HEK293T (cell line): ENCODE measurements at places on chromosomes 12 and 14.
A peak's percentile ranks its signal among the peaks of the same experiment; 100 is the strongest.

- no peak for DNase-seq
These were observed 246.4 kb downstream of the CACNA1C start for GRCh38 chr12:2299206-2299605.

DNA sequence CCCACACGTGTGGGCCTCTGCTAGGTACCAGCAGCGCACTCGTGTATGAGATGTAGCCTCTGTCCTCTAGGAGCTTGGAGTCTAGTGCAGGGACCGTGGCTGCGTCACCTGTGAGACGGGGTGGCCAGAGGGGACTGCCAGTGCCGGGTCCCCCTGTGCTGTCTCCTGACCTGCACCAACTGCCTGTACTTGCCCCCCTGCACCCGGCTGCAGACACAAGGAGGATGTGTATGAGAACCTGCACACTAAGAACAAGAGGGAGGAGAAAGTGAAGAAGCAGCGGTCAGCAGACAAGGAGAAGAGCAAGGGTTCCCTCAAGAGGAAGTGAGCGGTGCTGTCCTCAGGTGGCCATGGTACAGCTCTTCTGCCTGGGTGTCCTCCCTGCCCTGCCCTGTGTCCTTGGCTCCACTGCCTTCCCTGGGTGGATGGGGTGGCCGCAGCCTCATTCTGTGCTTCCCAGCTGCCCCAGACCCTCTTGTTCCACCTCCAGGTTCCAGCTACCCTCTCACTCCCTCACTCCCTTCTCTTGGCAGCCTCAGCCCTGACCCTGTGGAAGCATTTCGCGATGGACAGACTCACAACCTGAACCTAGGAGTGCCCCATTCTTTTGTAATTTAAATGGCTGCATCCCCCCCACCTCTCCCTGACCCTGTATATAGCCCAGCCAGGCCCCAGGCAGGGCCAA, 9.6 kb downstream of the PTPN6 start:
- DNase-seq, result no peak

DNA sequence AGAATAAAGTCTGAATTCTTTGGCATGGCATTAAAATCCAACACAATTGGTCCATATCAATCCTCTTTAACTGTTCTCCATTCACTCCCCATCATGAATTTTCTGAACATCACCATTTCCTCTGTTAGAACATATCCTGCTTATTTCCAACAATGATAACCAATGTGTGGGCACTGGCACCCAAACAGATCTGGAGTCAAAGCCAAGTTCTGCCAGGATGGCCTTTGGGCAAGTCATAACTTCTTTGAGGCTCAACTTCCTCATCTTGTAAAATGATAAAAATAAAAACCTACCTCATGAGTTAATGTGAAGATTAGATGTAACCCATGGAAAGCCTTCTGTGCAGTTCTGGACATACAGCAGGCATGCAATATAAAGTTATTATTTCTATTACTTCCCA, 12.5 kb downstream of the PAWR start:
- no peak for DNase-seq

DNA sequence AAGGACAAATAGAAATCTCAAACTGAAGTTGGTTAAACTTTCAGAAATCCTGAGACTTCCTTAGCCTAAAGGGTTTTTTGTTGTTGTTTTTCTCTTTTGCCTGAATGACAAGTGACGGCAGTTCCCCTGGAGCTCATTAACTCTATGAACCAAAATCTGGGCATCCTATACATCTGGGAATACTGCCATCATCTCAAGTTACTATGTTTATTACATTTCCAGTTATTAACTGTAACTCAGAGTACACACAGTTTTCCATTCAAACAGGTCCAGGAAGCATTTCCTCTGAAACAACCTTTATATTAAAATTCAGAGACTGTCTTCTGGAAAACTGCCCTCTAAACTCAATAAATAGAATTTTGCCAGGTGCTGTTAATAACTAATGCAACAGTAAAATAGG, 55.6 kb upstream of the CDKL1 start:
- no peak for DNase-seq

DNA sequence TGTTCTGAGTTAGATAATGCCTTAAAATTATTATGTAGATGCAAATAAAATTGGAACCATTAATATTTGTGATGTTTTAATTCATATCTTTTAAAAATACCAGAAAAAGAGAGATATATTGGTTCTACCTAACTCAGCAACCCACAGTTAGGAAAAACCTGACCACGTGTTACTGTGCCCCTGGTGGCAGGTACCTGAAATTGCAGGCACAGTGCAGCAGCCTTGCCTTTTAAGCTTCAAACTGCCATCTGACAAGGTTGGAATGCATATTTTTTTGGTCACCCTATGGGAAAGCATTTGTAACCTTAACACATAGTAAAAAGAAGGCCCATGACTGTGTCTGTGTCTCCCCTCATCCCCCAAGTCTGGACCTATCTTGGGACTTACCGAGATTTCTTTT, 109.4 kb upstream of the NOS1 start:
- DNase-seq, result no peak

- DNase-seq, result no peak
These were observed 47.4 kb downstream of the SLC38A1 start for GRCh38 chr12:46221255-46222128.

DNA sequence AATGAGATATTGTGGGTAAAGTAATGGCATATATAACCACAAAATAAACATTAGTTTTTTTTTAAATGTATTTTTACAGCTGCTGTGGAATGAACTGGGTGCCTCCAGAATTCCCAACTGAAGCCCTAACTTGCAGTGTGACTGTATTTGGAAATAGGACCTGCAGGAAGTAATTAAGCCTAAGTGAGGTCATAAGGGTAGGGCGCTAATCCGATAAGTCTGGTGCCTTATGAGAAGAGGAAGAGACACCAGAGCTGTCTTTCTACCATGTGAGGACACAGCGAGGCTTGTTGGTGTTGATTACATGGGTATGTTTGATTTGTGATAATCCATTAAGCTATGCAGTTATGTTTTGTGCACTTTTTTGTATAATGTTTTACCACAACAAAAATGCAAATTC, 136.8 kb downstream of the TPH2 start:
- no peak for DNase-seq

DNA sequence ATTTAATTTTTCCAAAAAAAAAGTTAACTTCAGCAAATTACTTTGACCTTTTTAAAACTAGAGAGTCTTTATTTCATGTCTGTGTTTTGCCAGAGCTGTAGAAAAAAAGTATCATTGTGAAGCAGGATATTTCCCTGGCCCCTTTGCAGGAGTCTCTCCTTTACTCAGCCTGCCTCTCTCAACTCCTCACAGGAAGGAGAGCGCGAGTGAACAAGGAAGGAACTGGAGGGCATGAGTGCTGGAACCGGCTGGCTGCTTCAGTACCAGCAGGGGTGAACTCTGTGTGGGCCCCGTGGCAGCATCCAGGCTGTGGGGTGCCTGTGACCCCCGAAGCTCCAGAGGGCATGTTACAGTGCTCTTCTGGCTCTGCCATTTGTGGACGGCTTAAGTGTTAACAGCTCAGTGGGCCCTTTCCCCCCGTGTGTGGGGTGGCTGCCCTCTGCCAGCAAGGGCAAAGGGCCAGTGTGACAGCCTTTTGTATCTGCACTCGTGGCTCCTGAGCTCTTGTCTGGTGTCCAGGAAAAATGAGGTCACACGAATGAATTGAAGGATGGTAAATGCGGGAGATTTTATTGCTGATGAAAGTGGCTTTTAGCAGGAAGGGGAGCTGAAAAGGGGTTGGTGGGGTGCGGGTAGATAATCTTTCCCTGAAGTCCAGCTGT, 76.6 kb upstream of the KCNH3 start:
- DNase-seq, result no peak

DNA sequence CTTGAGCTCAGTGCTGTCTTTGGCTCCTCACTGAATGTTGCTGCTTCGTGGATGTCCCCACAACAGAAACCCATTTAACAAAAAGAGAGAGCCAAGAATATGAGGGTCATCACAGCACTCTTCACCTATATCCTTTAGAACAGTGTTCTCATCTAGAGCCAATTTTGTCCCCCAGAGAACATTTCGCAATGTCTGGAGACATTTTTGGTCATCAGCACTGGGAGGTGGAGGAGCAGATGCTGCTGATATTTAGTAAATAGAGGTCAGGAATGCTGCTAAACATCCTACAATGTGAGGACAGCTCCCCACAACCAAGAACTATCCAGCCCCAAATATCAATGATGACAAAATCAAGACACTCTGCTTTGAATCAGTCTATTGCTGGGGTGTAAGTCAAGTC, 92.5 kb downstream of the BBS10 start:
- DNase-seq, result no peak

DNA sequence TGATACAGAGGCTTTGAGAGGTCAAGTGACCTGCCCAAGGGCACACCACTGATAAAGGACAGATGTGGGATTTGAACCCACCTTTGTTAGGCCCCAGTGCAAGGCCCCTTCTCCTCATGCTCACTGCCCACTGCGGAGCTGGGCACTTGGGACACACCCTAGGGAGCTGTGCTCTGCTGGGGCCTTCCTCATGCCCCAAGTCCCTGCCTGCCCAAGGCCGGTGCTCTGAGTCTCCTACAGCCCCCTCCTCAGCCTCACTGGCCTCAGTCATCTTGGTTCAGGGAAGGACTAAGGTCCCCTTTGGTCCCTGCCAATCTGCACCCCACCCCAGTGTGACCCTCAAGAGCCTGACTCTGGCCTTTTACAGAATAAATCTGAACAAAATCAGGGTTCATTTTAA, 7.9 kb upstream of the OAS3 start:
- no peak for DNase-seq

DNA sequence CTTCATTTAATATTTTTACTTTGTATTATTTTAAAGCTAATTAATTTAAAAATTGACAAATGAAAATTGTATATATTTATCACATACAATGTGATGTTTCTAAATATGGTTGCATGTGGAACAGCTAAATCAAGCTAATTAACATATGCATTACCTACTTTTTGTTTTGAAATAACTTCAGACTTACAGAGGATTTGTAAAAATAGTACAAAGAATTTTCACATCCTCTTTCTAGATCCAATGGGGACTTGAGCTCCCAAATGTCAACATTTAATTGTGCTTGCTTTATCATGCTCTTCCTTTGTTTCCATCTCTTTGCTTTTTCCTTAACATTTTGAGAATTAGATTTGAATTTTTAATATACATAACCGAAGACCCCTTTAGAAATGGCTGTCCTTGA, 6.6 kb downstream of the DCD start:
- no peak for DNase-seq

GRCh38 chr12:40117818-40118217, 11.9 kb upstream of the SLC2A13 start:
- DNase-seq, result no peak

- DNase-seq, result peak; percentile 23
These were observed 36.3 kb upstream of the SINHCAF start for GRCh38 chr12:31362115-31362758.

GRCh38 chr14:101506211-101506925, 54.9 kb upstream of the DIO3 start:
- no peak for DNase-seq

GRCh38 chr12:1188016-1188415, 197.0 kb downstream of the ERC1 start:
- no peak for DNase-seq

GRCh38 chr14:99937475-99938244, 127.6 kb upstream of the EVL start:
- DNase-seq, result no peak

GRCh38 chr14:67567654-67568053, 32.4 kb downstream of the PIGH start:
- no peak for DNase-seq

DNA sequence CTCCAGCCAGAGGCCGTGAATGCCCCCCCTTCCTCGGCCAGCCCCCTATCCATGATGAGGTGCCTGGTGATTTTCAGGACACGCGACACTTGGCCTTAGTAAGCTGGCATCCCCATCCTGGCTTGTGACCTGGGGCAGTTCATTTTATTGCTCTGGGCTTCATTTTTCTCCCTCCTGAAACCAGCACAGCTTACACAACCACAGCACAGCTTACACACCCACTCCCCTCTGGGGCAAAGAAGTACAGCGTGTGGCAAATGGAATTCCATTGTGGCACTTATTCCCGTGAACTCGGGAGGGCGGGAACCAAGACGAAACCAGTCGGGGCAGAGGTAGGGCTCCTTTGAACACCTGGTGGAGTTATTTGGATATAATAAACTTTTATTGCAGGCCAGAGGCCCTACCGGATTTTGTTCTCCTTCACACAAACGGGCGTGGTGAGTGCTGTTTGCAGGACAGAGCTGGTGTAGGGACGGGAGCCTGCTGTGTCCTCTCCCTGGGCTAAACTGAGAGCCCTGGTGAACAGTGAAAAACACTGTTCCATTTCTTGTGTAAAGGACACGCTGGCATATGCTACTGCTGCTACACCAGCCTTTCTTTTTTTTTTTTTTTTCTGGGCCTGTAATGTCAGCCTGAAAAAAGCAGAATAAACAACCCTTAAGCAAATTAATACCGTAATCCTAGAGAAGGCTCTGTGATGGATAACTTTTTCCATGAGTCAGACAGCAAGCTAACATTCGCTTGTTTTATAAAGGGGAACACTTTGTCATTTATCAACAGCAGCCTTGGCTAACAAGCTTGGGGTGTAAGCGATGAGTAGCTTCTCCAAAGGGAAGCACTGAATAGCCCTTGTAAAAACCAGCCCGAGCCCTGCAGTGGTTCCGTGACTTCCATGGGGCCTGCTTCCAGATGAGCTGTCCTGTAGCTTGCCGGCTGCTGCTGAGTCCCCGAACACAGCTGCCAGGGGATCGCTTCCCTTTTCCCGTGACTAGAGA, 29.3 kb downstream of the CD9 start:
- no peak for DNase-seq

DNA sequence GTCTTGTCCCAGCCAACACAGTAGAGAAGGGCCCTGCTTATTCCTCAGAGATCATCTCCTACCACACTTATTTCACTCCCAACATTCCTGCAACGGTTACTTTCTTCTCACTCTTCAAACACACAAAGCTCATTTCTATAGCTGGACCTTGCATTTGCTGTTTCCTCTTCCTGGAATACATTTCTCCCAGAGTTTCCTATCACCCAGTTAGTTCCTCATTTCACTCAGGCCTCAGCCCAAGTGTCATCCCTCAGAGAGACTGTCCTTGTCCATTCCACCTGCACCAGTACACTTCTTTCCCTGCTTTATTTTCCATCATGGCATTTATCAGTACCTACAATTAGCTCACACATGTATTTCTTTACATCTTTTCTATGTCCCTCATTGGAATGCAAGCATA, 14.7 kb upstream of the STK38L start:
- no peak for DNase-seq

GRCh38 chr14:104610749-104611310, 6.3 kb upstream of the TMEM179 start:
- no peak for DNase-seq

- DNase-seq, result no peak
These were observed 186.6 kb upstream of the OTX2 start for GRCh38 chr14:56996721-56997399.

- no peak for DNase-seq
These were observed 905 bp downstream of the ZNF84 start for GRCh38 chr12:133038118-133038709.
